AG20443 (cell line): ENCODE measurements at places on chromosomes 3 and 15.

GRCh38 chr3:73177827-73178226 is 116.4 kb downstream of the EBLN2 start:
- DNase-seq: no peak

DNA sequence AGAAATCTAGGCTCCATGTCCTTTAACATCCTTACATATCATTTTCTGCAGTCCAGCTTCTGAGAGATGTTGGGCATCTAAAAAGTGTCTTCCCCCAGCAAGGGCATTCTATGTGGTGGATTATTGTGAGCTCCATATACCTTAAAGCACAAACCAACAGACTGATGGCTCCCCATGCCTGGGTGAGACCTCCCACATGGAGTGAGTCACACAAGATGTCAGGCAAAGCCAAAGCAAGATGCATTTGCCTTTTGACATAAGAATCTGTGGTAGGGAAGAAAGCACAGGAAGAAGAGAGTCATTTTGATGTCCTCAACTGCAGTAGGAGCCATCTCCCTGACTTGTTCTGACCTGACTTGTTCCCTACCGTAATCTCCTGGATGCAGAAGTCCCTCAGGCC is 238.7 kb upstream of the EIF1B start:
- no peak for DNase-seq

DNA sequence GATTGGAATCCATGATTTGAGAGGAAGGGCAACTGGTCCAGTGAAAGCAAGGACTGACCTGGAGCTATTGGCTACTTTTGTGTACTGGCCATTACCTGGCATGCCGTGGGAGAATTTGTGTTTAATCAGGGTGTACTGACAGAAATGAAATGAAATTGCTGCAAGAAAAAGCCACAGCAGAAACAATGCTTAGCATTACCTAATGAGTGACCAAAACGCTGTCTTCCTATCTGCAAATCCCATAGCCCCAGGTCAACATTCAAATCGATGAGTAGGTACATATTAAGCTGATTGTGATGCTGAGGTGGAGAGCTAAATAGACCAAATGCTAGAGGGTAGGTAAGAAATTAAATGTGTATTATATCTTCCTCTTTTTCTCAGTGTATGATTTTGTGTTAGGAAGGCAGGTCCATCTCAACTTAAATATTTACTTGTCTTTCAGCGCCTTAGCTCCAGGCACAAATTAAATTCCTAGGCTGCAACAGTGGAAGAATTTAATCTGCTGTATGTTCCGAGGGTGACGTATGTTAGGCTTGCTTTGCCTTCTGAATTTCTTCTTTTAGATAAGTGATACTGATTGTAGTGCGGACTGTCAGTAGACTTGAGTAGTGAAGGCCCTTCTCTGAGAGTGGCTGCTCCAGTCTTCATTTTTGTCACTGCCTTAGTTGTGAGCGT is 331.1 kb downstream of the SV2B start:
- no peak for DNase-seq

- peak; percentile 65 for DNase-seq
Measured at GRCh38 chr3:61876797-61877196, 315.4 kb downstream of the PTPRG start.

DNA sequence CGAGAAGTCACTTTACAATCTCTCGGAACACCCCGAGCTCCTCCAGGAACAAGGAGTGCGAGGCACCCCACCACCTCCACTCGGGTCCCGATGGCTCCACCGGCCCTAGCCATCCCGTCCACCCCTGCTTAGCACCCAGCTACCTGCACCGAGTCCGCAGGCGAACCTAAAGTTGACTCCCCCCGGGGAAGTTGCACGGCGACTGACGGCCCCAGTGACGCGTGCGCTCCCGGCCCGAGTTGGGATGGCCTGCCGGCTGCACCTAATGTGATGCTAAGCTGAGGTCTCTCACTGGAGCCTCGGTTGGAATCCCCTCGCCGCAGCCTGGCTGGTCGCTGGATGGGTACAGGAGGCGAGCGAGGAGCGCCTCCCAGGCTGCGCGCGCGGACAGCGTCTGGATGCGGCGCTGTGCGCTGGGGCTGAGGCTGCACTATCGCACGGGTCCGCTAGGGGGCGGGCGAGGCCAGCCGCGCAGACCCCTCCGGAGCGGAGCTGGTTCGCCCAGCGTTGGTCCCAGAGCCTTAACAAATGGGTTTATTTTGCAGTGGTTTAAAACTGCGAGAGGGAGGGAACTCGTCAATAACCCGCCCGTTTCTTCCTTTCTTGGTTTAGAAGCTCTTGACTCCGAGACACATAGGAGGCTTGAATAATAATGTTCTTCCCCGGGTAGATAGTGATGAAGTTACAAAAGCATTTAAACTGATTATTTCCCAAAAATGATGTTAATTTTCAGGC is at the start of gene OXTR:
Gene OXTR, minus strand, starts transcription at position 526 of the 735 bp plus-strand sequence. CDS start 1,426 bp downstream, outside the sequence.
- peak; percentile 95 for DNase-seq

GRCh38 chr3:72155391-72156064 is 370.6 kb upstream of the PROK2 start:
- DNase-seq: peak; percentile 95

GRCh38 chr15:42507514-42507913 is 12.1 kb downstream of the SNAP23 start:
- no peak for DNase-seq

DNA sequence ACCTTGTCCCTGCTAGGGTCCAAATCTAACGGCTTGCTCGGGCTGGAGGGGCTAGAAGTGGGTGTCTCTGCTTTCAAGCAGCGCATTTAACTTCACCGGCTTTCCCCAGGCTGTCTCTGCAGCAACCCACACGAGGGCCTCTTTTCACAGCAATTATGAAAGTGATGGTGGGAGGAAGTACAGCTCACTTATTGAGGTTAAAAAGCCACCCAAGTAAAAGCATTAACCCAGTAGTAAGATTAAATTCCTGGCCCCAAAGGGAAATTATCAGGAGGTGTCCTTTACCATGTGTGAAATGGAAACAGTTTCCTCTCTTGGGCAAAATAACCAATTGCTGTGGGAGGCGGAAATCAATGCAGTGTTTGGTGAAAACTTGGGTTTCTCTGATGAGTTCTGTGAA is 41.1 kb downstream of the NGRN start:
- no peak for DNase-seq

GRCh38 chr3:43028678-43029490 is 49.8 kb downstream of the GASK1A start:
- DNase-seq: no peak

- DNase-seq: no peak
Measured at GRCh38 chr3:151268267-151269235, 9.8 kb downstream of the P2RY14 start.

GRCh38 chr3:69567023-69567709 is 172.1 kb upstream of the MITF start:
- no peak for DNase-seq

DNA sequence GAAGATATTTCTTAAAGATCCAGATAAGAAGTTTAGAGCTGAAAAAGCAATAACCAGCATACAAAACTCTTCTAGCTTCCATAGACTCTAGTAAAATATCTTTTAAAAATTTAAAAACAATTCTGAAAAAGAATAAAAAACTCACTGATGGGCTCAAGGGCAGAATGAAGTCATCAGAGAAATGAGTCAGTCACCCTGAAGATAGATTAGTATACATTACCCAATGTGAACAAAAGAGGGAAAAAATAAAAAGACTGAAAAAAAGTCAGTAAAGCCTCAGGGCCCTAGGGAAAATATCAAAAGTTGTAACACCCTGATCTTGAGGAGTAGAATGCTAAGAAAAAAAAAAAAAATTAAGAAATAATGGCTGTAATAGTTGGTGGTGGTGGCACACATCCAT is 11.4 kb downstream of the DET1 start:
- no peak for DNase-seq

- no peak for DNase-seq
Measured at GRCh38 chr3:168427835-168428475, 332.2 kb upstream of the GOLIM4 start.

DNA sequence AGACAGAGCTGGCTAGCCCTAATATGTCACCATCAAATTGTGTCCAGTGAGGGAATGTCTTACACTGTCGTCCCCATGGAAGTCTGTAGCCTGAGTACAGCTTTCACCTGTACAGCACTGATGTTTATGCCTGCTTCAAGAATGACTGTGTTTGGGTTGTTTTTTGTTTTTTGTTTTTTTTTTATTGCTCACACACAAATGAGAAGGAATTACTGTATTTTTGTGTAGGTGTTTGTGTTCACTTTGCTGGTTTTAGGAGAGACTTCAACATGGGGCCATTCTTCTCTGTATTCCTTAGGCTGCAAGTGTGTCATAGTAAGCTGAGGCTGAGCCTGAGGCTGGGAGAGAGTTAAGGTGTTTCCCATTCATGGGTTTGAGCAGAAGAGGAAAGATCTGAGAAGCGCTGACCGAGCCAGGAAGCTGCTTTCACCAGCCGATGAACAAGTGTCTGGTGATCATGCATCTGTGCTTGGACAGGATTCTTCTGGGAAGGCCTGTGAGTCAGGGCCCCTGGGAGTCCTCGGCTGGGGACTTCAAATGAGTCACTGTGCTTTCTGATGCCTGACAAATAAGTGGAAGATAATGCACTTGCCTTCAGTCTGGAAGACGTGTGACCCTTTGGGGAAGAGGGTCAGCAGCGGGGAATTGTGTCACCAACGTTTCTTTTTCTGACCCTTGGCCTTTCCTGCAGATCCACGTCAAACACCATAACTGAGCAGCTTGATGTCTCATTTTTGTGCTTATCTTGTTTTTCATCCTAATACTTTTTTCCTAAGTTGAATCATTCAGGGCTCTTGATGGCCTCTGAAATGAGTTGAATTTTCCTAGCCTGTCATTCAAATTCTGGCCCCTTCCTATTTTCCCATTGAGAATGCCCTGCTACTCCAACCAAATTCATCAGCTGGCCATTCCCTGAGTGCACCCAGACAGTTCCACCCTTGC is 36.7 kb upstream of the ZBTB38 start:
- DNase-seq: peak; percentile 93

DNA sequence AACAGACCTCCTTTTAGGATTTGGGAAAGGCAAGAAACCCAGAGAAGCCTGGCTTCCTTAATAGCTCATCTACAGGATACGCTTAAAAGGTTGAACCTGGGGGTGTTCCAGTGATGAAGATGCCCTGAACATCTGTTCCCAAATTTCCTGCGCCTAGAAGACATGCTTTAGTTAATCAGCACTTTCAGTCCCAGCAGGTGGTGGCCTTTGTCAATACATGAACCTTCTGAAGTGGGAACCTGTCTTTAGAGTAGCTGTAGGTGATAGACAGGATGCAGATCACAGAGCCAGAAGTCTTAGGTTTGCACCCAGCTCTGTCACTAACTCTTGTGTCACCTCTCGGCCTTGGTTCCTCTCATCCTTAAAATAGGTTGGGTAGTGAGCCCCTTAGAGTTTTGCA is 149.7 kb upstream of the SYNPR start:
- no peak for DNase-seq
